Astrocyte of the hippocampus (primary cell): ENCODE measurements at places on chromosomes 3 and 15.

GRCh38 chr3:111976254-111976653 lies 2.6 kb upstream of the ABHD10 start:
- DNase-seq = no peak

DNA sequence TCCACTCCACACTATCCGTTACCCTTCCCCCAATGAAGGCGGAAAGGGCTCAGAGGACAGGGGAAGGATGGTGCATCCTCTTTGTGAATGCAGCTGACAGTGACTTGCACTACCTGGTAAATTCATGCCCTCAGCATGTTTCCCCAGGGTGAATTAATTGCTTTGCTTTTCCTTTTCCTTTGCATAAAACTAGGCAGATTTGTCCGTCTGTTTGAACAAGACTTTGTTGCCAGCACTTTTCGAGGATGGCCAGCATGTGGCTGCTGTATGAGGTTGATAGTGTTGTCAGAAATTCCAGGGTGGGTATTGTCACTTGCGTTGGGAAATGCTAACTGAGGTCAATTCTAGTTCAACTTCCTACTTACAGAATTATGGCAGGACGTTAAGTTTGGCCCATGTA lies 79.0 kb upstream of the RARB start:
- DNase-seq = no peak

DNA sequence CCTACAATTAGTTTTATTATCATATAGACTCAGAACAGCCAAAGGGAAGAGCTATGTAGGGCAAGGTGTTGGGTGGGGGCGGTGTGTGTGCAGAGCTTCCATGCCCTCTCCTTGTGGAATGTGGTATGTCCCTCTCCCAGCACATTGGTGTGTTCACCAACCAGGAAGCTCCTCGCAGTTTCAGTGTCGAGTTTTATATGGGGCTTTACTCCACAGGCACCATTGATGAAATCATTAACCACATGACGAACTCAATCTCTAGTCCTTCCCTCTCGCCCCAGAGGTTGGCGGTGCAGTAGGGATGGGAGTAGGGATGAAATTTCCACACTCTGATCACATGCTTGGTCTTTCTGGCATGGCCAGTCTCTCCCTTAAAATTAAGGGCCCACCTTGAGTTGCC lies 13.6 kb upstream of the SRP14 start:
- no peak for DNase-seq

DNA sequence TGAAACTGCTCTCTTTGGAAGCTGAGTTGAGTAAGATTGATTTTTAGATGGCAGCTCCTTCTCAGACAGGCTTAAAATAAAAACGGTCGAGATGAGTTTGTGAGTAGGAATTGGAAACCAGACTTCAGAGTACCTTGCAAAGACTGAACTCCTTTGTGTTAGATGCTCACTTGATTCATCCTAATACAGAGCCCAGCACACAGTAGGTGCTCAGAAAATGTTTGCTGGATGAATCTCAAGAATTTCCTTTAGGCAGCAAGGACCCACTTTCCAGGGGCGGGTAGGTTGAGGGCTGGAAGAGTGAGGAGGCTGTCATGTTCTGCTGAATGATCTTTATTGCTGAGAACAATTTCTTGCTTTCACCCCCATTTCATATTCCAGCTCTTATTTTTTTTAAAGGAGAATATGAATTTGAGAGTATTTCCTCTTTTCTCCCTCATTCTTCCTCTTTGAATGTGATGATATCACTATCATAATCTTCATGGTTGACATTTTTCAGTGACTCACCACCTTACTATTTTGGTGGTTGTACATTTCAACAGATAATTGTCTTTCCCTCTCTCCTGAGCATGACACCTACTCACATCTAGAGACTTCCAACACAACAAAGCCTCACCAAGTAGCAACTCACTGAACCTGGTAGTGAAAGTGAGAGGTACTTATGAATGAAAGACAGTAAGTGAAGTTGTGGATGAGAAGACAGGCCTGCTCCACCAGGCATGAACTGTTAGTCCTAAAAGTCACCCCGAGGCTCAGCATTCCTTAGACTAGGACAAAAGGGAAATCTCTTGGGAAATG lies 113.3 kb downstream of the PDCD6IP start:
- peak; percentile 24 for DNase-seq

DNA sequence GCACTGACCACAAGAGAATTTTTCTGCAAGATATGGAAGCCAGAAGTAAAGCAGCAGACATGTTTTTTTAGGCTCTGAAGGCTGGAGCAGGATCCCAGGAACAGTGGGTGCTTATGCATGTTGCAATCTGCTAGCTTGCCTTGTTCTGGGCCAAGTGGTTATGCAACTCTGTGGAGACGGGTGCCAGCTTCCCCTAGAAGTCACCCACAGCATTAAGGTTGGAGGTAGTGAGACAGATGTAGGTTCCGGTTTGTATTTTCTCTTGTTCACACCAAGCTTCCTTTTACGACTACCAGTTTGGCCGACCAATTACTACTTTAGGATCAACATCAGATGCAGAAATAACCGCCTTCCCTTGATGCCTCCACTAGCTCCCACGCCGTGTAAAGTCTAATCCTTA lies 11.1 kb downstream of the DPH3 start:
- no peak for DNase-seq

- peak; percentile 27 for DNase-seq
Measured at GRCh38 chr3:150376001-150376848, 31.9 kb upstream of the TSC22D2 start.

GRCh38 chr3:458124-458523 lies 261.6 kb downstream of the CHL1 start:
- DNase-seq = no peak

GRCh38 chr15:101828774-101829173 lies 16.8 kb downstream of the OR4F15 start:
- DNase-seq = no peak

GRCh38 chr3:158802409-158803268 lies 785 bp downstream of the MFSD1 start:
- no peak for DNase-seq

DNA sequence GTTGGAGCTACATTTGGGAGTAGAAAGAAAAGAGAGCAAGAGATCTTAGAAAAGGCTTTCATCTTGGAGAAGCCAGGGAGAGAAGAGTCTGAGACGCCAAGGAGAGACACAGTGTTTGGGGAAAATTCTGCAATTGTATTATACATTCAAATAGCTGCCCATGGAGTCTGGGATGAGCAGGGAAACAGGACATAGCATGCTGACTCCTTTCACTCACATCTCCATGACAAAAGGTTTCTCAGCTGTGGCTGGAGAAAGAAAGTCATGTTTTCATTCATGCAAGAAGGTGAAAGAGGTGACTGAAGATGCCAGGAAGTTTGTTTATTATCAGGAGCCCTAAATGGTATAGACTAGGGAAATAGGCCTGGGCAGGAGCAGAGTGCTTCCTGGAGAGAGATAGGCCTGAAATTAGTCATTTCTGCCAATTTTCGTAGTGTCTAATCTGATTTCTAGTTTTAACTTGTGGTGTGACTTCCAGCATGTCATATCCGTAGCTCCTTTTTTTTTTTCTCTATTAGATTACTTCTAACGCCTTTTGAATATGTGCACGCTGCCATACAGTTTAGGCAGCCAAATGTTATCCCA lies 34.1 kb downstream of the ACP3 start:
- DNase-seq = no peak

GRCh38 chr15:98433856-98434255 lies 214.5 kb upstream of the IGF1R start:
- no peak for DNase-seq
